Left kidney (tissue), 8 donors: ENCODE measurements at places on chromosomes 11 and 22.

DNA sequence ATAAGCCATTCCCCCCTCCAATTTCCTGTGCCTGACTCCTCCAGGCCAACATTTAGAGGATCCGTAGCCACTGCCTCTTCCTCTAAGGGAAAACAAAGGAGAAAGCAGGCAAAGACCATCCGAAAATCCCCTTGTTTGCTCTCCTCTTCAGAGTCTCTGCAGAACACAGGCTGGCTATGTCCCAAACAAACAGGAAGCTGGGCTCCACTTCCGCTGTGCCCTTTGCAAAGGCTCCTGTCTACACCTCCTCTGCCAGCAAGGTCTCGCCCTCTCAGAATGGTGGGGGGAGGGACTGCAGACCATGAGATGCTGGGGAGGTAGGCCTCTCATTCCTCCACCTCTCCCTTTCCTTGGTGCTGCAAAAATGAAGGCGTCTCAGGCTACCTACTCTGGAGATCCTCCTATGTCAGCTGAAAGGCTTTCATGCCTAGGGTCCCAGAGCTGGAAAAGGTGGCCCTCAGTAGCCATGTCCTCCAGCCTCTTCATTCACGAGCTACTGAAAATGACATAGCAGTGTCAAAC is 596.2 kb downstream of the BUD13 start:
- DNase-seq: no peak

DNA sequence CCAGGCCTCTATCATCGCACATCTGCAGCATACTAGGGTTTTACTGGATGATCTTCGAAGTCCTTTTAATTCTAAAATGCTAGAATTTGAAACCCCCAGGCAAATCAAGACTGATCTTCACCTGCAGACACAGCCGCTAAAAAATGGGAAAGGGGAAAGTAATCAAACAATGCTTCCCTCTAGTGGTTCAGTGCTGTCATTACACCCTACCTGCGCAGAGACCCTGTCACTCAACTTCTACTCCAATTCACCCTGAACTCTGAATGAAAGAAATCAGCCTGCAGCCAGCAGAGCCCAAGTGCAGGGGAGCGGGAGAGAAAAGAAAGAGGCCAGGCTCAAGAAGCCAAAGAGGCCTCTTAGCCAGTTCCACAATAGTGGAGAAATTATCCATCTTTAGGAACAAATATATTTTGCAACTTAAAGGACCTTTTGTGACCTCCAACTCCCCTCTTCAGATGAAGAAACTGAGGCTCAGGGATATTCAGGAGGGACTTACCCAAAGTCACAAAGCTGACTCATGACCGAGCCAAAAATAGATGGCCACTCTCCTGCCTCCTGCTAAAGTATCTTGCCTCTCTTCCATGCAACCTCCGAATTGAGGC is 33.0 kb downstream of the SERGEF start:
- DNase-seq: no peak

DNA sequence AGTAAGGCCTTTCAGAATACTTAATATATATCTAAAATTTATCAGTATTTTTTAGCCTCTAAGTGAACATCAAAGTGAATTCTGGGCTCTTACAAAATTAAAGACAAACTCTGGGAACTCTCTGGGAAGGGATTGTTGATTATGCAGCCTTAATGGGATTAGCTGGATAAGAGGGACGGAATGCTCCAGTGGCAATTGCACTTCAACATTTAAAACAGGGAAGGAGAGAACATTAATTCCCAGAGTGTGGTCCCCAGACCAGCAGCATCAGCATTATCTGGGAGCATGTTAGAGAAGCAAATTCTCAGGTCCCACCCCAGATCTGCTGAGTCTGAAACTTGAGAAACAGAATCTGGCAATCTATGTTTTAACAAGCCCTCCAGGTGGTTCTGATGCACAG is 46.5 kb downstream of the POLD3 start:
- DNase-seq: no peak

DNA sequence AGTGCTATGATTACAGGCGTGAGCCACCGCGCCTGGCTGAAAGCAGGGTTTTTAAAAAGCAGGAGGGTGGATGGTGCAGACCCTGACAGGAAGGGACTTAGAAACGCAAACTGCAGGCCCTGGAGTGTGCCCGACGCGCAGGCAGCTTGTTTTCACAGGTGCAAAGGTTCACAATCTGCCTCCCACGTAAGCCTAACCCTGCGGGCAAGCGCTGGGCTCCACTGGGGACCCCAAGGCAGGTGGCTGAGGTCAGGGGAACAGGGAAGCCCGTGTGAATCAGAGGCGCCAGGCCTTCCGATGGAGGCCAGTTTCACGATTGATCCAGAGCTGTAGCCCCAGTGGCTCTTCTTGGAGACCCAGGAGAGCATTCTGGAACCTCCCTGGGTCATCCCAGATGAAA is 256.3 kb downstream of the BRD1 start:
- no peak for DNase-seq

GRCh38 chr22:45424241-45424731 is 10.8 kb downstream of the RIBC2 start:
- DNase-seq: no peak

DNA sequence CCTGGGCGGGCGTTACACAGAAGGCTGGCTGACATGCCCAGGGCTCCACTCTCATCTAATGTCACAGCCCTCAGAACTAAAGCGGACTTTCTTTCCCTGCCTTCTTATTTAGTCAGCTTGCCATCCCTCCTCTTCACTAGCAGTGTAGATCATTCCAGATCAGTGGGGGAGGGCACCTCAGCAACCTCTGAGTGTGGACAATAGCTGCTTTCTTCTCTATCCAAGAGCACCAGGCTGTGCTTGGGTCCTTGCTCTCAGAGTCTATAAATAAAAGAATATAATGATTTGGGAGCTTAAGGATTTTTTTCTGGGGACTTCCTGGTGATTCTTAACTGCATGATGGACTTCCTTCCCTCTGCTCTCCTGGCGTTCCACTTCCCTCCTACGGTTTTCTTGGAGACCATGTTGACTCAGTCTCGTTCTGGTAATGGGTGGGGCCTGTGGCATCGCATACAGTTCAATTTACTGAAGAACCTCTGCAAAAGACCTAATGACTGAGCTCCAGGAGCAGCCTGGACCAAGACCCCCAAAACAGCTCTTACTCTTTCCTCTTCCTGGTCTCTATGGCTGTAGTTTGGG is 2.9 kb upstream of the HMBS start:
- DNase-seq: no peak

GRCh38 chr11:82859750-82860149 is 40.5 kb downstream of the PRCP start:
- DNase-seq: no peak

DNA sequence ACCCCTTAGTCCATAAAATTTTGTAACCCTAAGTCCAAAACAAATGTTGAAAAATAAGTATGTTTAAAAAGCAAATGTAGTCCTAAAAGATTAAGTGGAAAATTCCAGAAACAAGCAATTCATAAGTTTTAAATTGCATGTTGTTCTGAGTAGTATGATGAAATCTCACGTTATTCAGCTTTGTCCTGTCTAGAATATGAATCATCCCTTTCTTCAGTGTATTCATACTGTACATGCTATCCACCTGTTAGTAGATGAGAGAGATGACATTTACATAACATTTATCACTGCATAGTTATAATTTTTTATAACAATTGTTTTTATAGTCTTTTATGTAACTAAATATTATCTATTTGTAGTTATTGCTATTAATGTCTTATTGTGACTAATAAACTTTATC is 622.3 kb upstream of the CHORDC1 start:
- no peak for DNase-seq

DNA sequence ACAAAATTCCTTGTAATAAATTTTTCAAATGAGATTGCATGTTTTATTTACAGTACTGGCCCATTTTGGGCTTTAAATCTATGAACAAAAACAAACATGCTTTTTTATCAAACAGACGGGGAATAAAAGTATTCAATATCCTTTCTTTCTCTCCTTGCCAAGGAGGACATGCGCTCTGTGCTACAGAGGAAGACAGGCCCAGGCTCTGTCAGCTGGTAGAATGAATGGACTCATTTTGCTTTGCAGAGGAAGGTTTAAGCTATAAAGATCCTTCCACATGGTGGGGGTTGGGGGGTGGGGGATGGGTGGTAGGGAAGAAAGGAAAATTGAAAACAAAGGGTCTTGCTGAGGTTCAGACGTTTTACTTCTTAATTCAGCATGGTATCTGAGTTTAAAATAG is 575.6 kb downstream of the INSC start:
- no peak for DNase-seq

- DNase-seq: peak; percentile 53
Measured at GRCh38 chr11:82831364-82831763, 68.9 kb downstream of the PRCP start.

- DNase-seq: peak; percentile 7
Measured at GRCh38 chr11:57513911-57514537, 1.5 kb downstream of the SLC43A1 start.

DNA sequence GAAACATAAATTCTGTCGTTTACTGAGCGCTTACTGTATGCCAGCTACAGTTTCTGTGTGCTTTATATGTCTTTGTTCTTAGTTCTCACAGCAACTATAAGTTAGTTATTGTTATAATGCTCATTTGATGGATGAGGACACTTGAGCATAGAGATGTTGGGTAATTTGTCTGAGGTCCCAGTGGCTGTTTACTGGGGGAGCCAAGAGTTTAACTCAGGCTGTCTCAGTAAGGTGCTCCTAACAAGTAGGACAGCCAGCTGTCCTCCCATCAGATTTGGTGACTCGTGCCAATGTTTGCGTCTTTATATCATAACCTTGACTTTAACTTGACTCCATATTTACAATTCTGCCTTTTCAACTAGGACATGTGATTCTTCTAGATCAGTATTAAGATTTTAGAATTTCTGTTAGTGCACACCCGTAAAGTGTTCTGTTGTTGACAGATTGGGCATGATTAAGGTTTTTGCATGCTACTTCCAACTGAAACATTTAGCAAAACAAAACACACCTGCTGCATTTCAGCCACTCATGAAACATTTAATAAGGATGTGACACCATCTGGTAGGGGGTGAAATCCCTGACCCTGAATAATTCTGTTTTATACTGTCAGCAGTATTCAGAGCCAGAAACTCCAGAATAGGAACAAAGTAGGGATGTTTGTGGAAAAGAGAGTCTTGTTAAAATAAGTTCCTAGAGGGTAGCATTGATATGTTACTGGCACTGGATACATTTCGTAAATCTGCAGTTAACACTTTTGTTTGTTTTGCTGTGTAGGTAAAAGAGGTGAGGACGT is 1.9 kb downstream of the REXO2 start:
- DNase-seq: no peak

GRCh38 chr11:23058656-23059055 is 198.4 kb upstream of the CCDC179 start:
- DNase-seq: no peak

- DNase-seq: no peak
Measured at GRCh38 chr11:71496421-71496820, 30.6 kb upstream of the KRTAP5-7 start.

- no peak for DNase-seq
Measured at GRCh38 chr22:31400023-31400397, 606 bp downstream of the DRG1 start.

GRCh38 chr11:43360361-43361032 is 1.8 kb downstream of the TTC17 start:
- DNase-seq: no peak

DNA sequence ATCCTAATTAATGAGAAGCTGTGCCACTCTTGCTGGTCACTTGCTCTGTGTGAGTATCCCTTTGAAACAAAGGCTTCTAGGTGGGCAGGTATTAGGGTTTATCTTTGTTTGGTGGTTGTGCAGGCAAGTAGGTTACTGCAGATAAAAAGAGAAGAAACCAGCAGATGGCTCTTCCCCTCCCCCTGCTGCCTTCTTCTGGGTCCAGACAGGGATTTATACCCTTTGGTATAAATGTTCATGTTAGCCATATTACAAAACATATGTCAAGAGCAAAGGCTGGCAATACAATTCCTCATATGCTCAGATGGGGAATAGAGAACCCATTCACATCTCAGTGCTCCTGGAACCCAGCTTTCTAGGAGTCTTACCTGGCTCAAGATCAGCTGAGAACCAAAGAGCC is 109.9 kb downstream of the NAV2 start:
- DNase-seq: no peak

DNA sequence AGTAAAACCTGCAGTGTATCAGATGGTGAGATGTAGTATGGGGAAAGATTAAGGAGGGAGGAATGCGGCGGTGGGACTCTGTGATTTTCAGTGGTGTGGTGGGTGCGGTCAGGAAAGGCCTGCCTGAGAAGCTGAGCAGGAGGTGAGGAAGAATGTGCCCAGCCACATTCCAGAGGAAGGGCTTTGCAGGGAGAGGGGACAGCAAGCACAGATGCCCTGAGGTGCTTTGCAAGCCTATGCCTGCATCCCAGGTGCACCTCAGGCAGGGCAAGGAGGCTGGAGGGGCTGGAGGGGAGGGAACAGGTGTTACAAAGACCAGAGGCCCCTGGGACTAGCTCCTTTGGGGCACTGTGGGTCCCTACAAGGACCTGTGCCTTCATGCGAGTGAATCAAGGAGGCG is 42.1 kb downstream of the MYO7A start:
- DNase-seq: no peak

DNA sequence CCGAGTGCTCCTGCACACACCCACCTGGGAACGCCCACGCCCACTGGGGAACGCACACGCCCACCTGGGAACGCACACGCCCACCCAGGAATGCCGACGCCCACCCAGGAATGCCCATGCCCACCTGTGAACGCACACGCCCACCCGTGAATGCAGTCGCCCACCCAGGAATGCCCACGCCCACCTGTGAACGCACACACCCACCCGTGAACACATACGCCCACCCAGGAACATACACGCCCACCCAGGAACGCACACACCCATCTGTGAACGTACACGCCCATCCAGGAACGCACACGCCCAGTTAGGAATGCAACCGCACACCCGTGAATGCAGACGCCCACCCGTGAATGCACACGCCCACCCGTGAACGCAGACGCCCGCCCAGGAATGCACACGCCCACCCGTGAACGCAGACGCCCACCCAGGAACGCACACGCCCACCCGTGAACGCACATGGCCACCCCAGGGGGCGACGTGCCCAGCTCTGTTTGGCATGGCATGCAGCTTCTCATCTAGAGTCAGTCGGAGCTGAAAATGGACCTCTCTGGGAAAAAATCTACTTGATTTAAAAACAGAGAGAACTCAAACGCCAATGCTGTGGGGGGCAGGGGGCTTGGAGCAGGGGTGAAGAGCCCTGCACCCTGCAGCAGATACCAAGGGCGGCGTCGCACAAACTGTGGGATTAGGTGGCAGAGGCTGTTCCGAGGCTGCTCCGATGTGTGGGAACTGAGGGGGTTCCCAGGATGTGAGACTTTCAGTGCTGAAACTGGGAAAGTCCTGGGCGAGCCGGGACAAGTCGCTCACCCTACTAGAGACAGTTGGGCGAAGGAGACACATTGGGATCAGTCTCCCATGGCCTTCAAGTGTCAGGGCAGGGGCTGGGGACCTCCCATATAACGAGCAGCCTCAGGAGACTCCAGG is 83.3 kb downstream of the MYEOV start:
- DNase-seq: no peak

DNA sequence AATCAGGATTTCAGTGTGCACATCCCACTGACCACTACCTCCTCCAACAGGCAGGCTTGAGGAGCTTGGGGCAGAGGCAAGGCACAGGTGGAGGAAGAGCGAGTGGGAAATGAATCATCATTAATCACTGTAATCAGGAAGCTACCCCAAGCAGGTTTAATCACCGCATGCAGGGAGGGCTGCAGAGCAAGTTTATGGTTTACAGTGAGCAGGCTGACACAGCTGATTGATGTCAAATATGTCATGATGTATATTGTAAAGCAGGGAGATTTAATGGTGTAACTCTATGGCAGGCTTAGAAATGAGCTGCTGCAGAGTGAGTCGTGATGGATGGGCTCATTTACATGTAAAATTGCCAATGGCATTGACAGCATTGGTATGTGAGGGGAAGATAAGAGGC is 441.0 kb downstream of the NTM start:
- no peak for DNase-seq
